ENCODE measurements at places on chromosomes 3 and 15.

- no peak for DNase-seq
Observed at GRCh38 chr3:174243171-174243570, 616.0 kb upstream of the NAALADL2 start.

DNA sequence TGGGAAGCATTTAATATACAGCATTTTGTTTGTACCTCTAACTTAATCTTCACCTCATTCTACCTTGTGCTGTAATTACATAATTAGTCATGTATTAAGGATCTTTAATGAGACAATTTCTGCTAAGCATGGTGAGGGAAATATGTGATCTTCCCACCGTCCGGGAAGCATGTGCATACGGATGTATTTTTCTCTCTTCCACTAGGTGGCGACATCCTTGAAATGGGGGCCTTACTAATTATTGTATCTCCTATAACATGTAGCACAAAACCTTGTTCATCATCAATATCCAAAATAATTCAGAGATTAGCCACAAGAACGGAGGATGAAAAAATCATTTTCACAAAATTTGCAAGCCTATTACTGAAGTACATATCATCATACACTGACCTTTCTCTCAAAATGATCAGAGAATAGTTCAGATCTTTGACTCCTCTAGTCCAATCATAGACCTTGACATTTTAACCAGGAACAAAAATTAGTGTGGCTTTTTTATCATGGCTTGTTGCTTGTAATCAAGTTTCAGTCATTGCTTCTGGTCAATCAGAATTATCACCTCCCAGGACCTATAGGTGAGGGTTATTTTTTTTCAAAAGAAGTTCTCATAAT is 148.9 kb upstream of the GBE1 start:
- peak; percentile 33 for DNase-seq

DNA sequence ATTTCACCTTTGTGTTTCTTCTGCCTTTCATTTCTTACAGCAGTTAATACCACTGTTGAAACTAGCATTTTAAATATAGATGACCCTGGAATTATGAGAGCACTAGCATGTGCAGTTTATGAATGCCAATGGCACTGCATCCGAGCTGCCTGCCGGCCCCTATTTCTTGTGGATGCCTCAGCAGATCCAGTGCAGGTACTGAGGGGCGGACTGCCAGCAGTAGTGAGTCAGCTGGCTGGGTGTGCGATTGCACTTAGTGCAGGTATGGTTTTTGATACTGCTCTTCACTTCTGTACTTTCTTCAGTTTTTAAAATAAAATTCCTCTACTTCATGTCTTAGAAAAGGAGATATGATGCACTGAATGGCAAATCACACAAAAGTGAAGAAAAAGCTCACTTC is 453.0 kb downstream of the DIPK2A start:
- no peak for DNase-seq

GRCh38 chr3:54146506-54147239 is 24.3 kb downstream of the CACNA2D3 start:
- no peak for DNase-seq

- no peak for DNase-seq
Observed at GRCh38 chr3:63988943-63989342, 34.4 kb downstream of the PSMD6 start.

DNA sequence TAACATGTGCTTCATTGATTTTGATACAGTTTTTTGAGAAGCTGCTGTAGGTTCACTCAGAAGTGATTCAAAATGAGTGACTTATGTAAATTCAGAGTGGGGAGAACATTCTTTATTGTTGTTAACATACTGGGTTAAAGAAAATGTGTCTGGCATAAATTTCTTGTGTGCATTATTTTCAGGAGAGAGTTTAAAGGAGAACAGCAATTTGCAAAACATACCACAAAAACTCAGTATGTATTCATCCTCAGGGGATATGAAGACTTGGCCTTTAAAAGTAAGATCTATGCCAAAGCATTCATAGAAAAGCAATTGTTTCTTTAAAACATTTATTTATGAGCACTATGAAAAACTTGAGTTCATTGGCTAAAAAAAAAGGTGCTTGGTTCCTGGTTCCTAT is 1089.8 kb downstream of the ROBO2 start:
- no peak for DNase-seq

GRCh38 chr3:129441782-129442181 is 1.8 kb downstream of the IFT122 start:
- DNase-seq, result no peak

- DNase-seq, result no peak
Observed at GRCh38 chr3:89867286-89867685, 759.9 kb downstream of the EPHA3 start.

GRCh38 chr3:113161661-113162060 is 49.7 kb upstream of the BOC start:
- no peak for DNase-seq

DNA sequence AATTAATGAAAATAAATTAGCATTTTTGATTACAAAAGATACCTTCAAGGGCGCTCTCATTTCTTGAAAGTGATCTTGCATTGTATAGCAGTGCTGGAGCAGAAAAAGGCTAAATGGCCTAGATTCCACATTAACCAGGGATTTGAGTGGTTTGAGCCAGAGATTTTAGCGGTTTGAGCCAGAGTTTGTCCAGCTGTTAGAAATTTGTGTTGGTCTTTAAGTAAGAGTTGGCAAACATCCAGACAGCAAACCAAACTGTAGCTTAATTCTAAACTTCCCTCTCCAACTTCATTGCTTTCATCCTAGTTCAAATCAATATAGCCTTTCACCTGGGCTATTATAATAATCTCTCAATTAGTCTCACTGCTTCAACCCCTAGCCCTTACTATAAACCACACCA is 351.7 kb downstream of the IGSF11 start:
- no peak for DNase-seq

- DNase-seq, result no peak
Observed at GRCh38 chr3:169969174-169970095, 2.8 kb downstream of the SEC62 start.

DNA sequence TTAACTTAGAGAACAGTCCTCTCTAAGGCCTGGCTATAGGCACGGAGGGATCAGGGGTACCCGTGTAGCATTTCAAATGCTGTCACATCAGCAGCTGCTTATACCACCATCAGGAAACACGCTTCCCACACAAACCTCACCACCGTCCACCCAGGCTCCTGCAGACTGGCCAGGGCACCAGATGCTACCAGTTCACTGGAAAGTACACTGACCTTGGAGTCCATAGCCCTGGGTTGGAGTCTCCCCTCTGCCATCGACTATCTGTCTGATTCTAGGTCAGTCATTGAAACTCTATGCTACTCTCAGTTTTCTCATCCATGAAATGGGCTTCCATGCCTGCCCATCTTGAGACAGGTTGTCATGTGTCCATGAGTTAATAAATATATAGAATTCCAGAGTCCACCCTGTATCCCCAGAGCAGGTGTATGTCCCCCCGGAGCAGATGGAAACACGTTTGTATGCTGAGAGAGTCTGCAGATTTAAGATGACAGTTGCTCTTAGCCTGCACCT is 156.0 kb upstream of the SMAD3 start:
- no peak for DNase-seq

- DNase-seq, result no peak
Observed at GRCh38 chr3:3654916-3655315, 144.3 kb upstream of the LRRN1 start.

DNA sequence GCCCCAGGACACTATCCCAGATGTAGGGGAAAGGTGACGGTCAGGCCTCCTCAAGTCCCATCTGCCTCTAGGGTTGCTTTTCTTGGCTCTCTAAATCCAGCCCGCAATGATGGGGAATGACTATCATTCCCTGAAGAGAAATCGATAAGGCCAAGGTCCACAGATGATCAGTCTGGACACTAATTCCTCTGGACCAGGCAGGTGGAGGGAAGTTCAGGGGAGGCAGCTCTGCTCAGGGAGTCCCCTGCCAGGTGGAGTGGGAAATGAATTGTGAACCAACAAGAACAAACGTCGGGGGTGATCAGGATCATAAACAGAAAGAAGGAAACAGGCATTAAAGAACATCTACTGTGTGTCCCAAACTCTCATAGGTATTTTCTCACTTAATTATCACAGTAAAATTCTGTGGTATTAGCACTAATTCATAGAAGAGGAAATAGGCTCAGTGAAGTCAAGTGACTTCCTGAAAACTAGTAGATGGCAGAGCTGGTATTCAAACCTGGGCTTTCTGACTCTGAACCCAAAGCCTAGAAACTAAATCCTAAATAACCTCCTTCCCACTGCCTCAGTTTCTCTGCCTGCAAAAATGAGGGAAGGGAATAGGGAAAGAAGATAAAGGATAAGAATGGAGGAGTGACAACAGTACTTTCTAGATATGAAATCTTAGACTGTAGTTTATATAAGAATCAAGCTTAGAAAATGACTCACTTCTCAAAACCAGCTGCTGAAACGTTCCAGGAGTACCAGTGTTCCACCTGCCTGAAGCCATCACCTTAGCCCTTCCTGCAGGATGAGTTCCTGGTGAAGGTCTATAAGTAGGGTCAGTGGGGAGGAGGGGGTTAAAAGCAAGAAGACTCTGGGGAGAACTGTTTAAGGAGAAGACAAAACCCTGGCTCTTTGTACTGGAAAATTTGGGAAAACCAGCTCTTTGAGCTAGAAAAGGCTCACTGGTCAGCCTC is 7.5 kb downstream of the BMF start:
- DNase-seq, result no peak

DNA sequence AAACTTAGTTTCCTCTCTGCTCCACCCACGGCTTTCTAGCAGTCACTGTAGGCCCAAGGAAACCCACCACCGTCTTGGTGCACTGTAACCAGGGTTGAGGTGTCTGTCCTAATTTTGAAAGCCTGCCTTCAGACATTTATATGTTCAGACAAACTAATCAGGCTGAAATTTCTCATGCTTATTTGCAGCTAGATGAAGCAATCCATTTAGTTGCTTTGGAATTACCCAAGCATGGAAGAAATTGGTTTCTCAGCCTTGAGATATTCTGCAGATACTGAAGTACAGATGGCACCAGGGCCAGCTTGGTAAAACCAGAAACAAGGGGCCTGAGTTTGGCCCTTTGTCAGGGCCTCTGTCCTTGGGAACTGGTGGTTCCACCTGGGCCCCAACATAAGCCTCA is 105.4 kb downstream of the CACNA1D start:
- DNase-seq, result no peak

GRCh38 chr15:89829616-89830440 is 15.2 kb upstream of the ANPEP start:
- DNase-seq, result no peak

GRCh38 chr3:72614394-72615074 is 233.7 kb downstream of the SHQ1 start:
- peak; percentile 61 for DNase-seq

GRCh38 chr3:179181021-179181472 is 32.9 kb downstream of the PIK3CA start:
- DNase-seq, result no peak

- no peak for DNase-seq
Observed at GRCh38 chr3:51945031-51945840, 3.1 kb downstream of the PARP3 start.

DNA sequence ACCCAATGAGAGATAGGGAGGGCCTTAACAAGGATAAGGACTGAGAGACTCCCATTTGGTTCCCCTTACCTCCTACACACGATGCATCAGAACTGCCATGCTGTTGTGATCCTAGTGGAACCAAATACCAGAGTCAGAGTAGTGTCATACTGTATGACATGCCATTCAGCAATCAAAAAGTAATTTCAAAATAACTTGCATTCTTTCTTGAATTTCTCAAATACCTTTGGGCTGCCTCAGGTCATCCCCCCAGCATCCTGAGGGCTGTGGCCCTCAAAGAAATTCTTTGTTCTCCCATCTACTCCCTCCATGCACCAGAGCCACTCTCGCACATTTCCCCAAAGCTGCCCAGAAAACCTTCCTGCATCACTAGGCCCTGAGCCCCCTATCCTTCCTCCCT is 68.9 kb upstream of the PPP2R3A start:
- DNase-seq, result no peak

GRCh38 chr3:197907196-197907595 is 42.8 kb upstream of the RPL35A start:
- DNase-seq, result no peak

DNA sequence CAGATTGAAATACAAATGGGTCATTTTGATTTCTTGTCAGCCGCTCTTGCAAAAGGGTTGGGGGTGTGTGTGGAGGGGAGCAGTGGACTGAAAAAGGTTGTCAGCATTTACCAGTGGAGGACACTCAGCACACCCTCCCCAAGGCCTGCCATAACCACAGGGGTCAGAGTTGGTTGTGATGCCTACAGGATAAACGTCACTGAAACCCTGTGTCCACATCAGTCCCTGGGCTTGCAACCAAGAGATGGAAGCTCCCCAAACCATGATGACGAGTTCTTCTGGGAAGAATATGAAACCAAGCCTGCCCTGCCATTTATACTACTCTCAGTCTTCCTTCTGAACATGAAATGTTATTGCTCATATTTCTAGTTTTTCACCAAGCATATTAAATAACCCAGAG is 54.0 kb upstream of the UMPS start:
- DNase-seq, result no peak

DNA sequence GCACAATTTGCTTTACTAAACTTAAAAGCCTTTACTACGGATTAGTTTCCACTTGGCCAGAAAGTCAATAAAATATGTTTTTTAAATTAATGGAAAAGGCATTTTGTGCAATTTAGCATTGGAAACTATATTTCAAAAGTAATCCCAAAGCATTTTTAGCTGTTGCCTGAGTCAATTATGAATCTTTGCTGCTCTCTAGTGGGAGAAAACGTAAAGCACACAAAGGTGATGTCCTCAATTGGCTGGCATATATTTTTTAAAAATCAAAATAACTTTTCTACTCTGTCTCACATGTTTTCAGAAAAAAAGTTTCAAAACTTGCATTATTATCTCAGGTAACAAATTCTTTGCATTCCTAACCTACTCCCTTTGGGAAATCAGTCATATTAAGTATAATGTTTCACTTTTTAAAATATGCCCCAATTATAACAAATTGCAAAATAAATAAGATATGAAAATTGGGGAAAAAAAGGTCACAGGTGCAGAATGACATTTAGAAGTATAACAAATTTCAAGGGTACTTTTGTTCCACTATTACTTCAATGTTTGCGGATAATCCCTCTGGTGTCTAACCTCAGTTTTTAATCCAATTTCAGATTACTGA is 47.2 kb upstream of the TEX55 start:
- peak; percentile 15 for DNase-seq

DNA sequence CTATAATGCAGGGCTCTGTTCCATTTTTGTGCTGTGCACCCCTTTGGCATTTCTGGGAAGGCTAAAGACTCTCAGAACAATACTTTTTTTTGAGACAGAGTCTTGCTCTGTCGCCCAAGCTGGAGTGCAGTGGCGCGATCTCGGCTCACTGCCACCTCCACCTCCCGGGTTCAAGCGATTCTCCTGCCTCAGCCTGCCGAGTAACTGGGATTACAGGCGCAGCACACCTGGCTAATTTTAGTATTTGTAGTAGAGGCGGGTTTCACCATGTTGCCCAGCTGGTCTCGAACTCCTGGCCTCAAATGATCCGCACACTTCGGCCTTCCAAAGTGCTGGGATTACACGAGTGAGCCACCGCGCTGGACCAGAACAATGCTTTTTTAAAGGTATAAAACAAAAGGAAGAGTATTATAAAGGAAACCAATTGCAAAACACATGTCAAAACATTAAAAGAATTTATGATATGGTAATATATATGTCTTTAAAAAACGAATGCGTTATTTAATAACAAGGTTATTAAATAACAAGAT is 999 bp downstream of the SQOR start:
- DNase-seq, result no peak

- DNase-seq, result no peak
Observed at GRCh38 chr15:57344282-57344681, 32.0 kb upstream of the CGNL1 start.
